Chondrocyte (in vitro differentiated cells): ENCODE measurements at places on chromosomes 7 and 10. TPM values are rescaled to one million over a fixed set of nuclear protein-coding genes. Genes with fewer than 3 reads are reported as not detected.

The TRPV5 gene
- total RNA-seq, result not detected in 3 replicates

GRCh38 chr10:71565284-71566000 lies 154.1 kb downstream of the C10orf105 start:
- no peak for DNase-seq

- DNase-seq, result no peak
Observed at GRCh38 chr10:78931321-78932053, 137.3 kb upstream of the ZMIZ1 start.

DNA sequence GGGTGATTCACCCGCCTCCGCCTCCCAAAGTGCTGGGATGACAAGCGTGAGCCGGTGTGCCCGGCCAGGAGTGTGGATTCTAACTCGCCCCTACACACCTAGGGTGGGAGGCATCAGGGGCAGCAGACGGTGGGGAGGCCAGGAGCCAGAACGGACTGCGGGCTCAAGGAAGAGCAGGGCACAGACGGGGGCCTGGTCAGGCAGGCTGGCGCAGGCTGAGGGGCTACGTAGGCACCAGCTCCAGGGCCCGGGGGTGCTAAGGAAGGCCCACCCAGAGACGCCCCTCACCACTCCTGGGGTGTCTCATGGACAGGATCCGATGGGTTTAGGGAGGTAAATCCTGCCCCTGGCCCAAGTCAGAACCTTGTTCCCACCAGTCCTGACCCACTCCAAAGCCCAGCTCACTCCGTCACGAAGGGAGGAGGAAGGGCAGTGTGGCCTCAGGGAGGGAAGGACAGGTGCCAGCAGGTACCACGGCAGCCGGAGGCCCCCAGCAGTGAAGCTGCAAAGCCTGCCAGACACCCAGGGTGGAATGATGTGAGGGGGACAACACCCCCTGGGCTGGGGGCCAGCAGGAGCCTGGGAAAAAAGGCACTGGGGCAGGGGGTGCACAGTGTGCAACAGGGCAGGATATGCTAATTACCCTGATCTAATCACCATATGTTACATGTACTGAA lies 251.4 kb downstream of the MAD1L1 start:
- DNase-seq, result peak; percentile 82

- DNase-seq, result peak; percentile 41
Observed at GRCh38 chr7:101935521-101936141, 118.2 kb downstream of the CUX1 start.

- no peak for DNase-seq
Observed at GRCh38 chr7:42432644-42433043, 195.6 kb upstream of the GLI3 start.

The LMOD2 gene
- not detected in 3 replicates for total RNA-seq

- no peak for DNase-seq
Observed at GRCh38 chr7:16463949-16464715, 1.4 kb downstream of the SOSTDC1 start.

The ALDH18A1 gene
- 132 to 200 TPM (median 134 TPM) in 3 replicates for total RNA-seq

- no peak for DNase-seq
Observed at GRCh38 chr7:8564281-8564680, 130.9 kb downstream of the NXPH1 start.
